ENCODE measurements at places on chromosomes 11 and 22.

GRCh38 chr11:69899957-69900821 is 81.0 kb upstream of the FGF3 start:
- no peak for DNase-seq

- DNase-seq, result no peak
Observed at GRCh38 chr11:73645121-73645969, 1.0 kb upstream of the PLEKHB1 start.

DNA sequence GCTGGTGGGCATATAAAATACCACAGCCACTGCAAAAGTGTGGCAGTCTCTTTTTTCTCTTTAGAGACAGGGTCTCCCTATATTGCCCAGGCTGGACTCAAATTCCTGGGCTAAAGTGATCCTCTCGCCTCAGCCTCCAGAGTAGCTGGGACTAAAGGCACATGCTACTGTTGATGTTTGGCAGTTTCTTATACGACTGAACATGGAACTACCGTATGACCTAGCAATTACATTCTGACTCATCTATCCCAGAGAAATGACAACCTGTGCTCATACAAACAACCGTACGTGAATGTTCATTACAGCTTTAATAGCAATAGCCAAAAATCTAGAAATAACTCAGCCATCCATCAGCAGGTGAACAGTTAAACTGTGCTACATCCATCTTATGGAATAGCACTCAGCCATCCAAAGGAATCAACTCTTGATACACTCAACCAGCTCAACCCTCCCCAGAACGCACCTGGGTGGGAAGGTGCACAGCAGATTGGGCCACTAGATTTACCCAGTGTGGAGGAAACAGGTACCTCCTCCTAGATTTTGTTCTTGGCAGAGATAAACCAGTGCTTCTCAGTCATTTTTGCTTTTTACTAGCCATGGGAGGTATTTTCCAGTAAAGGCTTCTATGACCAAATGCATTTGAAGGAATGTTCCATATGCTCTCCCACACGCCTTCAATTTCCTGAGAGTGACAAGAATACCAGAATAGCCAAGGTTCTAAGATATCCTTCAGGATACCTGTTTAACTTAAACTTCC is 130.5 kb downstream of the MED15 start:
- no peak for DNase-seq

GRCh38 chr11:33912405-33913361 is 20.8 kb upstream of the LMO2 start:
- DNase-seq, result no peak

DNA sequence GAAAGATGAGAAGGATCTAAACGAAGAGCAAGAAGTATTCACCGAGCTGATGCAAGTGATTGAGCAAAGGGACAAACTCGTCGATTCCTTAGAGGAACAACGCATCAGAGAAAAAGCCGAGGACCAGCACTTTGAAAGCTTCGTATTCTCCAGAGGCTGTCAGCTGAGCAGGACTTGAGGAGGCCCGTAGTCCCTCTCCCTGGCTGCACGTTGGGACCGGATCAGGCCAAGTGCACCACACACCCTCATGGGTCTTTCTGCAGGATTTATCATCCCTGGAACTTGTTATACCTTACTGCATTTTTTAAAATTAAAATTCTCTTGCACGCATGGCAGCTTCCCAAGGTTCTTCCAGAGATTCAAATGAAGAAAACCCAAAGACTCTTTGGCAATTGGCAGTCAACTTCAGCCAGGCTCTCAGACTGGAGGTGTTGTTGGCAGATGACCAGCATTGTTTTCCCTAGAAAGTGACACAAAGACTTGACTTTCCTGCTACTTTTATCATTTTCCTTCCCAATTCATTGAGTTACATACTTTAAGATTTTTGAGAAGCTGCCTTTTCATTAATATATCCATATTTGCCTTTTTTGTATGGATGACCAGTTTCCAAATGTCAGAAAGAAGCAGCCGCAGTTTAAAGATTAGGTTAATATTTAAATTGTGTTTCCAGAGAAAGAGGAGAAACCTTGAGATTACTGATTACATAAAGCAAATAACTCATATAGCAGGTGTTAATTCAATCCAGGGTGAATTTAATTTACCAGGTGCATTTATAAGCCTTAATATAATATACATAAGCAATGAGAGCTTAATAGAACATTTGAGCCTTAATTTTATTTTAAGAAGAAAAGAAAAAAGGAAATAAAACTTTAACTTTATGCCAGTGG is 18.8 kb upstream of the PARVA start:
- no peak for DNase-seq

DNA sequence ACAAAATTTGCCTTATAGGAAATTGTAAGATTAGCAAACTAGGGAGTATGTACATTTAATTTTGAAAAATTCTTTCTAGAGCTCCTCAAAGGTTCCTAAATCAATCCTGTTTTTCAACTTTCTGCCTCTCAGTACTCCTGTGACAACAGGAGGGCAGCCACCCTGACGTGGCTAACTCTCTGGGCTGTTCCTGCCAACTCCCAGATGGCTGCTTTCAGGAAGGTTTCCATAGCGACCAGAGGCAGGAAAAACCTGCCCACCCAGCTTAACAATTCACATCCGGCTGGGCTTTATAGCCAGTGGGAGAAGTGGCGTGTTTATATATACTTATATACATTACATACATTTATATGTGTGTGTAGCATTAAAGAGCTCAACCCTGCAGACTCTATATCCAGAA is 26.5 kb downstream of the SGSM3 start:
- no peak for DNase-seq

DNA sequence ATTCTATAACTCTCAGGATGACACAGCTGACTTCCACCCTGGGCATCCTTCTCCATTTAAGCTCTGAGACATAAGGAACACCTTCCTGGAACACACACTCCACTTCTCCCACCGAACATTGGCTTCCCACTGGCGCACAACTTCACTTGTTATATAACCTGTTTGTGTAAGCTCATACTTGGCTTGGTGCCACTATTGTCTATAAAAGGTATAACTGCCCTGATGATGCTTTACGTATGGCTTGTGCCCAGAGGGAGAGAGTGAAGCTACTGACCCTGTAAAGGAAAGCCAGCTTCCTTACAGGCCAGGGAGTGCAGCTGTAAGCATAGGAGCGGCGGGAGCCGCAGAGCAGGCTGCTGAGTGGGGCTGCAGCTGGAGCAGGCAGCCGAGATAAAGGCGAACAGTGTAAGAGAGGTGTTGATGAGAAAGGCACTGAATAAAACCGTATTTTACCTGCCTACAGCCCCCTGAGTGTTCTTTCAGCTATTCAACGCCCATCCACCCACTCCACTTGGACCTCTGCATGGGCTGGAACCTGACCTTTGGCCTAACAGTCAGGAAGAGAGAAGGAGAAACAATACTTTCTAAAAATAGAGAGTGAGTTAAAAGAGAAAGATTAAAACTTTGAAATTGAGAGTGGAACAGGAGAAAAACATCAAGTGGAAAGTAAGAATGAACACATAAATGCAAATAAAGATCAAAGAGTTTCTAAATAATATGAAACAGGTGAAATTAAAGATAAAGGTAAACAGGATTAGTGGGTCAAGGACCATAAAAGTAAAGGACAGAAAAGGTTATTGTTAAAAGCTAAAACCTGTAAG is 252.1 kb upstream of the ARHGAP42 start:
- no peak for DNase-seq

GRCh38 chr11:66718320-66718971 is 10.6 kb downstream of the SPTBN2 start:
- DNase-seq, result no peak

DNA sequence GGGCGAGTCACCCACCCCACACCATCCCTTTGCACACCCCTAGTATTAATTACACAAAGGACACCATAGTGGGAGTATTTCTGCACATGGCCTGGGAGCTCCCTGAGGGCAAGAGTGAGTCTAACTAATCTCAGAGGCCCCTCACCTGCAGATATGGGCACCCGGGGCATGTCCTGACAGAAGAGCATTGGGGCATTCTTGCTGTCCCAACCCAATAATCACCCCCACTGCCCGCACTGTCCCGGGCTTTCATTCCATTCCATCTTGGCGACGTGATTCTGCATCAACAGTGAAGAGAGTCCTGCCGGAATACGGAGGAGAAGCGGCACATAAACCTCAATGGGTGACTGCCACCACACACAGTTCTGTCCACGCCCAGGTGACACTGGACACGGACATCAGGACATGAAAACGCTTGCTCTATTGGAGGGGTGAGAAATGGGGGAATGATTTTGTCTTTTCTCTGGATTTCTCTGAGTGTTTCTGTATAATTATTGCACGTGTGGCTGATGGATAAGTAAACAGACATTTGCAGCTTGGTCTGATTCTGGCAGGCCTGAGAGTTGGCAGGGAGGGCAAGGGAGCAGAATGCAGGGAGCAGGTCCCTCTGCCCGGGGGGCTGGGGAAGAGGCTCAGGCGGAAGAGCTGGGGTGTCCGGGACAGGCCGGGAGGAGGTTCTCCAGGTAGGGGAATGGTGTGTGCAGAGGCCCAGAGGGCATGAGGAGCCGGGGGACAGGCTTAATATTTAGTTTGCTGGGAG is 38.2 kb downstream of the SCUBE1 start:
- no peak for DNase-seq

DNA sequence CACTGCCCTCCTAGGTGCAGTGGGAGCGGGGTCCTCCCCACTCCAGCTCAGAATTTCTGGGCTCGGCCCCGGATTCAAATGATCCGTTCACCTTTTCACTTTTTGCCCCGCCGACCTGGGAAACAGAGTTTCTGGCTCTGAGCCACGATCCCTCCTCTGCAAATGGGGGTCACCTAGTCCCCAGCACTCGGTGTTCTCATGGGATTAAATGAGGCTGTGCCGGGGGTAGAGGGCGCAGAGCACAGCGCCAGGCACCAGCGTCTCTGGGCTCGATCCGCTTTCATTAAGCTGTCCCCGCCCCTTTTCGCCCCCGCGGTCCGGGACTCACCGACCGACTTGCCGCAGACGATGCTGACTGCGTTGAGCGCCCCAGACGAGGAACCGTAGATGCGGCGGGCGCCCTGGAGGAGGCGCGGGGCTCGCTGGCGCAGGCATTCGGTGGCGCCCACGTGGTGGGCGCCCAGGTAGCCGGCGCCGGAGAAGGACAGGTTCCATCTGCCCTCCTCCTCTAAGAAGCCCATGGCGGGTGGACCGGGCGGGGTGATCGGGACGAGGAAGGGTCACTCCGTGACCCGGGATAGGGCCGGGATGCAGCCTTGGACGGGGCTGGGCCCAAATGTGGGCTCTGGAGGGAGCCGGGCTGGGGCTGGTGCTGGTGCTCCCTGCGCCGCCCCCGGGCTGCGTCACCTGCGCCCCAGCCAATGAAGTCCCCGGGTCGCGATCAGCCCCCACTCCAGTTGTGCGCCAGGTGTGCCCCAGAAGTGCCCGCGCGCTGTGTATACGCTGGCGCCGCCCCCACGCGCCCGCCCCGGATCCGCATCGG is at the start of gene PNPLA5:
TSS of gene PNPLA5 (minus strand) at position 654 of the 823 bp plus-strand sequence. CDS start at position 521, 133 bp downstream.
- DNase-seq, result no peak

DNA sequence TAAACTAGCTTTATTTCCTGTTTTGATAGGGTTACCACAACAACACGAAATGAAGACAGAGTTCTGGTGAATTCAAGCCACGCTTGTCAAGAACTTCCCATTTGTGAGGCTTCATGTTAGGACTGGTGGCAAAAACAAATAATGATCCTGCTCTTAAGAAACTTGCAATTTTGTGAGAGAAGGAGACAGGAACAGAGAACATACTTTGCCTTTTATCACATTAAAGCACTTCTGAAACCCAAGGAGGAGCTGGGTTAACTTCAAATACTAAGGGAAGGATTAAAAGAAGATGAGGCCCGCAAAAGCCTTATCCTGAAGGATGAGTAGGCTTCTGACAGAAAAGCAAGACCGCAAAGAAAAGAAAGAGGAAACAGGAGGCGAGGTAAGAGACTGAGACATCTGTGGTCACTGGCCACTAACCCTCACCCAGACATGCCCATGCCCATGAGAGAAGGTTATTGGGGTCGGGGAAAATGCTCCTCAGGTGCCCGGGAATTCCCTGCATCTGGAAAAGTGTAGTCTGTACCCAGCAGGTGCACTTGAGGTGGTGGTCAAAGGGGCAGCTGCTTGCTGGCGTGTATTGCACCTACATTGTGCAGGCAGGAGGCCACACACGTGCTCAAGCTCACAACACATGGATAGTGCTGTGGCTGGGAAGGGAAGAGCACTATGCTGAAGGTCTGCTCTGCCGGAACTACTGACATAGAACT is 50.5 kb downstream of the MAPK1 start:
- no peak for DNase-seq

GRCh38 chr11:93143800-93144199 is 54.0 kb downstream of the SLC36A4 start:
- no peak for DNase-seq

DNA sequence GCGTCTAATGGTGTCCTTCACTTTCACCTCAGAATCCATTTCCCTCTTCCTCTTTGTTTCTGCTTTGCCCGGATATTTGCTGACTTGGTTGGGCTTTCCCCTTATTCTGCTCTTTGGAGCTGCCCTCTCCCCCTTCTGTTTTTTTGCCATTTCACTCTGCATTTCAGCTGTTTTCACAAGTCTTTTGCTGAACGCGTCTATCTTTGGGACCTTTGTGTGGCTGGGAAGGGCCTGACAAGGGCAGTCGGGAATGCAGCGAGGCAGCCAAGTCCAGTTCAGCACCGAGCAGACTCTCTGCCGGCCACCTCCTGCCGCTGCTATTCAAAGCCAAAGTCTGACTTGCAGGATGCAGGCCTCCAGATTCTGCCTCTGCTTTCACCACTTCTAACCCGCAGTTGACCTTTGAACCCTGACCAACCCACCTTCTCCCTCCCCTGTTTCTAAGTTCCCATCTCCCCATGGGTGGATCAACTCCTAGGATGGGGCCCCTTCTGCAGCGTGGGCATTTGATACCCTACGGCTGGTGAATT is 38.2 kb downstream of the FEZ1 start:
- no peak for DNase-seq

DNA sequence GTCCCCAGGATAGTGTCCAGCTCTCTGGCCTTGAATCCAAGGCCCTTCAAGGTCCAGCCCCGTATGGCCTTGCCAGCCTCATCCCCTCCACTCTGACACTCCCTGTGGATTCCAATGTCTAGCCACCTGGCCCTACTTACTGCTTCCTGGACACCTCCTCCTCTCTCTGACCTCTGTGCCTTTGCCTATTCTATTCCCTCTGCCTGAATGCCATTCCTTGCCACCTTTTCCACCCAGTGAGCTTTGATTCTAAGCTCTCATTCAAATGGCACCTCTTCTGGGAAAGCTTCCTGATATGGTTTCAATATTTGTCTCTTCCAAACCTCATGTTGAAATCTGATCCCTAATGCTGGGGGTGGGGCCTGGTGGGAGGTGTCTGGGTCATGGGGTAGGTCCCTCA is 31.9 kb upstream of the TTLL12 start:
- no peak for DNase-seq

GRCh38 chr11:114396916-114397315 is 3.4 kb downstream of the C11orf71 start:
- DNase-seq, result no peak

Measured in esophagus squamous epithelium (tissue), 5 donors.